Central memory CD8-positive, alpha-beta T cell (primary cell): ENCODE measurements at places on chromosomes 2 and 18.

- no peak overlapping the region for H3K27ac ChIP-seq
- no peaks in the 10 kb centered on the region for H3K27me3 ChIP-seq
- no peak for DNase-seq
- peaks cover 10% of the 10 kb centered on the region for H3K4me1 ChIP-seq
Measured at GRCh38 chr2:168355121-168355520, 101.0 kb upstream of the CERS6 start.

DNA sequence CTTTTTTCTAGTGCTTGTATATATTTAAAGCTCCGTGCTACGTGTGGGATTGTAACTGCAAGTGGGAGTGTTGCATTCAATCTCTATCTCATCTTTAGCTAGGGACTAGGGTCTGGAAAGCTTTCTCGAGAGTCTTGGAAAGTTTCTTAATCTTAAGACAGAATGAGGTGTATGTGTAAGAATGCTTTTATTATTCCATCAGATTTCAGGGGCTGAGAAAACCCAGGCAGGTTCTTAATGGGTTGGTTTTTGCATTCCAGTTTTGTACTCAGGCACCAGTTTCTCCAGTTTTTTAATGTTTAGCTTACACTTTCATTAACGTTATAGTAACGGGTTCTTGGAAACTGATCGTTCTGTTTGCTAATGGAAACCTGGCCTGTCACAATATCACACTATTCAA lies 20.3 kb downstream of the MRPL19 start:
- no peak overlapping the region for H3K4me3 ChIP-seq
- peaks cover under 1% of the 10 kb centered on the region for H3K4me1 ChIP-seq
- H3K36me3 ChIP-seq = peaks cover 30% of the 10 kb centered on the region
- no peaks in the 10 kb centered on the region for H3K27me3 ChIP-seq

DNA sequence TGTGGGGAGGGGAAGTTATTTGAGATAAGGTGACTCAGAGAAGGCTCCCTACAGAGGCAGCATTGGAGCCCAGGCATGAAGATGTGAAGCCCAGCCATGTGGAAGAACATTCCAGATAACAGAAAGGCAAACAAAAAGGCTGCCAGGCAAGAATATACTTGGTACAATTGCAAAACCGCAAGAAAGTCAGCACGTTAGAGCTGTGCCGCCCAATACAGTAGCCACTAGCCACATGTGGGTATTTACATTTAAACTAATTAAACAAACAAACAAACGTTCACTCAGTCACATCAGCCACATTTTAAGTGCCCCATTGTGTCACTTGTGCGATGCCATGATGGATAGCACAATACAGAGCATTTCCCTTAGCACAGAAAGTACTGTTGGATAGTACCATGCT lies 179.6 kb downstream of the SATB2 start:
- no peaks in the 10 kb centered on the region for H3K4me1 ChIP-seq
- no peaks in the 10 kb centered on the region for H3K27me3 ChIP-seq
- no peaks in the 10 kb centered on the region for H3K36me3 ChIP-seq

- no peak overlapping the region for H3K4me3 ChIP-seq
- no peak for DNase-seq
- peaks cover 9% of the 10 kb centered on the region for H3K4me1 ChIP-seq
Measured at GRCh38 chr2:60840880-60841279, 40.5 kb upstream of the REL start.

- no peaks in the 10 kb centered on the region for H3K36me3 ChIP-seq
- no peak for DNase-seq
- no peak overlapping the region for H3K27ac ChIP-seq
- no peak overlapping the region for H3K4me3 ChIP-seq
Measured at GRCh38 chr2:191401287-191401686, 156.1 kb downstream of the MYO1B start.

DNA sequence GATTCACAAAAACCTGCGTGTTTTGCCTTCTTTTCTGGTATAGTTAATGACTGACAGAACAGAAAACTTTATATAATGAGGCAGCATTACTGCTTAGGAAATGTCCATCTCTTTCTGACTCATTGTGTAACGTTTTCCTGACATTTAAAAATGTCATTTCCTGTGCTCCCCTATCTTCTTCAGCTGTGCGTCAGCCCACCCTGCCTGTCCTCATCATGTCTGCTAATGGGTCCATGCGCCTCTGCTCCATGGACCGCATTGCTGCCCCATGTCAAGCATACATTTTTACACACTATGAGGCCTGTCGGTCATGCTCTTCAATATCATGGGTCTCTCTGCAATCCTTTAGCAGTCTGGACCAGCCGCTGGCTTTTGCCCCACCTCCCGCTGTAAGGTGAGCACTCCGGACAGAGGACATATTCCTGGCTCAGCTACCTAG lies 234.3 kb downstream of the CDCA7 start:
- no peak overlapping the region for H3K27ac ChIP-seq
- H3K4me1 ChIP-seq = no peaks in the 10 kb centered on the region
- no peaks in the 10 kb centered on the region for H3K36me3 ChIP-seq
- no peak overlapping the region for H3K4me3 ChIP-seq
- peaks cover 37% of the 10 kb centered on the region for H3K27me3 ChIP-seq
- no peak for DNase-seq
